Activated CD4-positive, CD25-positive, alpha-beta regulatory T cell treated with anti-CD3 and anti-CD28 coated beads, Interleukin-2, amount 50 U/mL, for 72 hours (primary cell): ENCODE measurements at places on chromosomes 1 and 21.

DNA sequence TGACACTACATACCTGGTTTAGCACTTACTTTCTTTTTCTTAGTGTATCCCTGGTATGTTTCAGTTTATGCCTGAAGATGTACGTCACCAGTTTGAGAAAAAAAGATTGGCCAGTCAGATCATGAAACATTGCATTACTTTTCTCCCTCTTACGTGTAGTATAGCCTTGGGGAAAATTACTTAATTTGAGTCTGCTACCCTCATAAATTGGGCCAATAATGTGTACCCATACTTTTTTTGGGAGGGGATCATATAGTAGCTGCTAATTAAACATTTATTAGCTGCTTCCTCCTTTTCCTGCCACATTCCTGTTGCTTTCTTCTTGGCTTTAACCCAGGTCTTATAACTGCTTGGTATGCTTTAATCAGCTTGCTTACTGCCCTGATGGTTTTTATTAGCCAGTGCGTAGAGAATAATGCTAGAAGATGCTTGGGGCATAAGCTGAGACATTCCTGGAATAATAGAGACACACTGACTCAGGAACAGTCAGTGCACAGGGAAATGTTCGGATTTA, 32.1 kb downstream of the RABGAP1L start:
- DNase-seq, result no peak

DNA sequence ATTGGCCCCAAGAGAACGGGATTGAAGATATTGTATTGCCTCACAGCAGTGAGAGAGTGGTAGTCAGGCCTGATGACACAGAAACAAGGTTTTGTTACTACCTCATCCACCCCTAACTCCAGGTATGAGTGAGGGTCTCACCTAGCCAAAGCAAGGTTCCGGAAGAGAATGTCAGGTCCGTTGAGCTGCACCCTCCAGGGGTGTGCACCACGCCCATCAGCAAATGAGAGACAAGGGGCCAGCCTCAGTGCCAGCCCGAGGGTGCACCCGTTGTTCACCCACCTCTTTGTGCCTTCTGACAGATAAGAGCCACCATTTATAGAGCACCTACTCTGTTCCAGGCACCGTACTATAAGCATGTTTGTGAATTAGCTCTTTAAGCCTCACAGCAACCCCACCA, 121.9 kb upstream of the IPO9 start:
- DNase-seq, result no peak

DNA sequence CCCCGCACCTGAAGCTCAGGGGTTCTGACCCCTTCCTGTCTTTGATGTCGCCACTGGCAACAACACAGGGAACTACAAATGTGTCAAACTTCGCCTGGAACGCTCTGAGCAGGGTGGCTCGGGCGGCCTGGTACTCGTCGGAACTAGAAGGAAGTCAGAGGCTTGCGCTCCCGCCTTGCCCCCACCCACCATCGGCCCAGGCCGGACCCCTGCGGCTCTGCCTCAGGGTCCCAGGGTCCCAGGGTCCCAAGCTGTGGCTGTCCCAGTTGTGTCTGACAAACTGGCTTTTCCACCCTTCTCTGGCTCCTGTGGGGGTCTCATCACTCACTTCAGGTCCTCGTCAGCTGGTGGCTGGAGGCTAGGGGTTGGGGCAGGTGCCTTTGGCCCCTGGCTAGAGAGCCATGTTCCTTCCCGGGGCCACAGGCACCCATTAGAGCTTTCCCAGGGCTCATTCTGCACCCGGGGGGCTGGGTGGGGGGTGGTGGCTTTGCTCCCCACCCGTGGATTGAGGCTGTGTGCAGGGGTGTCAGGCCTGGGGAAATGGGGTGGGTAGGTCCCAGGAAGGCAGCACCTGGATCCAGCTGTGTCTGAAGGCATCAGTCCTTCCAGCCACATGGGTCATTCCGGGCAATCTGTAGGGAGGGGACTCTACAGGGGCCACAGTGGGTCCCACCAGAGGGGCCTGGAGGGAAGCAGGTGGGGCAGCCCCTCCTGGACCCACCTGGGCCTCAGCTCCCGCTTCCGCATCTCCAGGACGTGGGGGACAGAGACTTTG, 8.0 kb upstream of the TMEM52 start:
- no peak for DNase-seq

GRCh38 chr1:84122780-84123382, 21.2 kb upstream of the PRKACB start:
- DNase-seq, result no peak

DNA sequence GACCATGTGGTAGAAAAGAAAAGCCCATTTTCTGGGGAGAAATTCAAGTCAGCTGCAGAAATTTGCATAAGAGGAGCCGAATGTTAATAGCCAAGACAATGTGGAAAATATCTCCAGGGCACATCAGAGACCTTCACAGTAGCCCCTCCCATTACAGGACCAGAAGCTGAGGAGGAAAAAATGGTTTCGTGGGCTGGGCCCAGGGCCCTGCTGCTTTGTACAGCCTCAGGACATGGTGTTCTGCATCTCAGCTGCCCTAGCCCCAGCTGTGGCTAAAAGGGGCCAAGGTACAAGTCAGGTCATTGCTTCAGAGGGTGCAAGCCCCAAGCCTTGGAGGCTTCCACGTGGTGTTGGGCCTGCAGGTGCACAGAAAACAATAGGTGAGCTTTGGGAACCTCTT, 108.3 kb downstream of the DMRTB1 start:
- peak; percentile 6 for DNase-seq

GRCh38 chr1:11180342-11180744, 8.8 kb upstream of the ANGPTL7 start:
- DNase-seq, result no peak

DNA sequence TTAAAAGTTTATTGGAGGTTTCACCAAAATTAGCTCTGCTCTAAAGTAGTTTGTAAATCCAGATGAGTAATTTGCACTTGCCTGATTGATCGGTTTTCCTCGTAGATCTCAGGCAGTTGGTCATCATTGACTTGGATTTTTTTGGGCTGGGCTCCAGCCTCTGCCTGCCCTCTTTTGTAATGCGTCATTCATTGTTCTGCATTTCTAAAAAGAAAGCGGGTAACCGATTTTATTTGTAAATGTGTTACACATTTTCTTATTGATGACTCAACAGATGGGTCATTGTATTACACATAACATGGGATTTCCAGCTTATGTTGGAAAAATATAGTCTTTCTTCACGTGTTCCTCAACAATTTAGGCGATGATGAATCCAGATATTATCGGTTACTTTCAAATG, 5.5 kb downstream of the ETS2 start:
- no peak for DNase-seq

DNA sequence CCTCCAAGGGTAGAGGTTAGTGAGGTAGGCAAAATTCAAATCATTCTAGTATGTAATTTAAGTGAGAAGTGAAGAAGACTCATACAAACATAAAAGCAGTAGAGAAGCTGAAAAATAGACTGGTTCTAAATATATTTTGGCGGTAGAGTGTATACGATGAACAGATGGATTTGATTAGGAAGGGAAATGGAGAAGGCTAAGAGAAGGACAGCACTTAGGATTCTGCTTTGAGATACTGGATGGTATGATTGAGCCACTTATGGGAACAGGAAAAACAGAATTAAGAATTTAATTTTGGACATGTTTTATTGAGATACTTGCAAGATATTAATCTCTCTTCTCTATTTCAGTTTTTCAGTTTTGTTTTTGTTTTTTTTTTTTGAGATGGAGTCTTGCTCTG, 60.1 kb downstream of the EPB41 start:
- no peak for DNase-seq

DNA sequence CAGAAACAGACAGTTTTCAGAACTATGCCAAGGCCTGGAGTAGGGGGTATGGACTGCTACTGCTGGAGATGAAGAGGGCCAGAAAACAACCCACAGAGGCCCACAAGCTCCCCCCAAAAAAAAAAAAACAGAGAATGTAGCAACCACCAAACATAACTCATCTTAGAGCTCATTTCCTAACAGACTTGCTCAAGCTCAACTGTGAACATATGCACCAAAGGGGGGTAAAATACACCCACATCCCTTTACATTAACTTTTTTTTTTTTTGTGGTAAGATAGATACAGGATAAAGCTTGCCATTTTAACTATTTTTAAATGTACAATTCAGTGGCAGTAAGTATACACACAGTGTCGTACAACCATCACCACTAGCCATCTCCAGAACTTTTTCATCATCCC, 36.0 kb downstream of the SEC16B start:
- no peak for DNase-seq
